A549 (cell line): ENCODE measurements at places on chromosomes 7 and 10. TPM values are rescaled to one million over a fixed set of nuclear protein-coding genes. Genes with fewer than 3 reads are reported as not detected.

GRCh38 chr10:14116021-14116420 is 214.7 kb downstream of the FRMD4A start:
- no peak for DNase-seq

DNA sequence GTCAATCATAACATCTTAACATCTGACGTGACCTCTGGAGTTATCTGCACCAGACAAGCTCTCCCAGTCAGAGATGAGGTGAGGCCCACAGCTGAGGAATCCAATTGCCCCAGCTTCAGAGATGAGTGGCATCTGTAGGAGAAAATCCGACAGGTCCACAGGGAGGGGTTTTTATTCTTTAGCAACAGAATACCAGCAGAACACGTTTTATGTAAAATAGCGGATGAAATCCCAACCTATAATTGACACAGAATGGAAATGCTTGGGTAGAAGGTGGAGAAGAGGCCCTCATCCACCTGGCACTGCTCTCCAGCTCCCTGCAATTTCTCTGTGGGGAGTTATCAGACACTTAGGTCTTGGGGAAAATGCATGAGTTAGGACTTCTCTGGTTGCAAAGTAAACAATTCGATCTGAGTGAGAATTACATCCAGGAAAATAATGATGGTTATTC is 144.2 kb upstream of the NRP1 start:
- DNase-seq, result no peak

DNA sequence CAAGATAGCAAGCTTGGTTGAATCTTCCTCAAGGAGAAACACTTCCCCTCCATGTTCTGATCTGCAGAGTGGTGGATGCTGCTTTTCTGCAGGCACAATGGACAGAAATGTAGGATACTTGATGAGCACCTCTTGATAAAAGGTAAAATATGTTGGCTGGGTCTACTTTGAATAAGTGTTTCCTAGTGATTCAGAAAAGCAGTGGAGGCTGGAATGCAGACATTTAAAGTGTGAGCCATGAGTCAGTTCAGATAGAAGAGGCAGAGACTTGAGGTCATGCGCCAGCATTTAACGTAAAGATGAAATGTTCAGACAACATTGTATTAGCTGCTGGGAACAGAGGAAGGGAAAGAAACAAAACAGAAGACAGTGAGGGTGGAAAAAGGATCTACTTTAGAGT is 403.1 kb downstream of the ADRA2A start:
- DNase-seq, result no peak

DNA sequence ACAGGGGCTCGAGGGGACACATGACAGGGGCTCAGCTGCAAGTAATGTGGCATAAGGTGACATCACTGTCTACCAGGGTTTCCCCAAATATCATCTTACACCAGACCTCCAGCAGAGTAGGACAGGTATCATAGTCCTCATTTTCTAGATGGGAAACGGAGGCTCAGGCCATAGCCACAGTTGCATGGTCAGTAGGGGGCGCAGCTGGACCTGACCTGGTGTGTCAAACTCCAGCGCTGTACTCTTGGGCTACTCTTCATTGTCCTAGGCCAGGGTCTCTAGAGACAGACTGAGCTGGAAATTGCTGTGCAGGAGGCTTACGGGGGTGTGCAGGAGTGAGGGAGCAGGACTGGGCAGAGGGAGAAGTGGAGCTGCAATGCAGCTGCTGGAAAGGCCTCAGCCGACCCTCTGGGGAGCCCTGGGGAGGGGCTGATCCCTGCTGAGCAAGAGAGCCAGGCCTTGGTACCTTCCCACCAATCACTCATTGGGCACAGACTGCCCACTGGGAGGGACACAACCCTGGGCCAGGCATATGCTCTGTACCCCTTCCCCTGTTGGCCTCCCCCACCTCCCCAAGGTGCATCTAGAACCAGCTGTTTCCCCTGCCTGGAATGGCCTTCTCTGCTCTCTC is 89.9 kb downstream of the CDH23 start:
- peak; percentile 23 for DNase-seq

DNA sequence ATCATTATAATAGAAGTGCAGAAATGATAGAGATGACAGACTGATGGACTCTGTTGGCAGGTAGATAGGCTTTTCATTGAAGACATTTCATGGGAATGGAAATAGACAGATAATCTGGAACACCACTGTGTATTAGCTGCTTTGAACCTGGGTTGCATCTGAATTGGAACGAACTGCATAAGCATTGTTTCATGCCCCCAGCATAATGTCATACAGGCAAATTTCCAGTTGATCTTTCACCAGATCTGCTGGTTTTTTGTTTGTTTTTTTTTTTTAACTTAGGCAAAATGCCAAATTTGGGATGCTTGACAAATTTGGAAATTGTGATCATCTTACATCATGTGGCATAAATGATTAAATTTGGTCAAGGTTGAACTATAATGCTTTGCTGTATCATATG is 172.1 kb upstream of the AOAH start:
- no peak for DNase-seq

DNA sequence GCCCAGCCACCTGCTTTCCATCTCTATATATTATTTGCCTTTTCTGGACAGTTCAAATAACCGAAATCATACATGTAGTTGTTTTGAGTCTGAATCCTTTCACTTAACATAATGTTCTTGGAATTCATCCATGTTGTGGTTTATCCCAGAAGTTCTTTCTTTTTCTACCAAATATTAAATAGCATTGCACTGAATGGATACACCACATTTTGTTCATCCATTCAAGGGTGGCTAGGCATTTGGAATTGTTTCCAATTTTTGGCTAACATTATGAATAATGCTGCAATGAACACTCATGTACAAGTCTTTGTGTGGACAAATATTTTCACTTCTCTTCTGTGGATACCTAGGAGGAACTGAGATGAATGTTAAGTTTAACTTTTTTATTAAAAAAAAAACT is 18.0 kb downstream of the DNAJC1 start:
- DNase-seq, result no peak

GRCh38 chr10:12196531-12197211 is 683 bp downstream of the CDC123 start:
- no peak for DNase-seq

- no peak for DNase-seq
Measured at GRCh38 chr10:62080905-62081304, 179.4 kb downstream of the ARID5B start.

DNA sequence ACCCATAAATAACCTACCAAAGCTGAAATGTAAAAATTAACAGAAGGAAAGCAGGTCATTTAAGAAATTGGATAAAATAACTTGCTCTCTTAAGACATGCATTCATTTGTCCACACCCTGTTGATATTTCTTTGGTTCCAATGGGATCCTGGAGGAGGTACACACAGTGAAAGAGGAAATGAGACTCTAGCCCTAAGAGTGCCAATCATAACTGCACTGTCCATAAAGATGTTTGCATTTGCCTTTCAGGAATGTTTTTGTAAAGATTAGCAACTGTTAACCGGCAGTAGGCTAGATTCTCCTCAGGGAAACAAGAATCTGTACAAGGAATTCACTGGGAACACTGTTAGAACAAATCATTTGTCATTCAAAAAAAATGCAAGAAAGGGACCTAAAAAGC is 61.0 kb downstream of the MEOX2 start:
- DNase-seq, result no peak

DNA sequence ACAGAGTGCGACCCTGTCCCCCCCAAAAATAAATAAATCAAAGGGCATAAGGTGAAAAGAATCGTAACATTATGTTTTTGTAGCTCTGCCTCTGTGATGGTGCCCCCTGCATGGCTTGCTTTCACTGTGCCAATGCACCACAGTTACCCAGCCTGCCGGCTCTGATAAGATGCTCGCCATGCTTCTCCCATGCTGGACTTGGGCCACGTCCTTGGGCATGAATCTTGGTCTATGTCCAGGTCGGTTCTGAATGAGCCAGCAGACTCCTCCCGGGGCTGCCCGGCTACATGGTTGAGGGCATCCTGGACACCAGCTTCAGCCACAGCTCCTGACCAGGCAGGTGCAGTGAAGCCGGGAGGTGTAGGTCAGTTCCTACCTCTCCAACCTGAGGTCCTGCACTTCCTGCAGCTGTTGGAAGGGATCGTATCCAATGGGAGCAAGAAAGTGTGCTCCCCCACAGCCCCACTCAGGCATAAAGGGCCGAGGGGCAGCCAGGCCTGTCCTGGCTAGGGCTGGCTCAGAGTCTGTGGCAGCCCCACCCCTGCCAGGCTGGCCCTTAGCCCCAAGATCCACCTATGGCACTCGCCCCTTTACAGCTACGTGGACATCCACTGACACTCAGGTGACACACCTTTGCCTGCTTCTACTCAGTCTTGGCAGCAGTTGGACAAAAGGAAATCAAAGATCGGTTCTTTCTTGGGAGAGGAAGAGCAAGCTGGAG is 34.1 kb downstream of the CHST3 start:
- DNase-seq, result no peak

DNA sequence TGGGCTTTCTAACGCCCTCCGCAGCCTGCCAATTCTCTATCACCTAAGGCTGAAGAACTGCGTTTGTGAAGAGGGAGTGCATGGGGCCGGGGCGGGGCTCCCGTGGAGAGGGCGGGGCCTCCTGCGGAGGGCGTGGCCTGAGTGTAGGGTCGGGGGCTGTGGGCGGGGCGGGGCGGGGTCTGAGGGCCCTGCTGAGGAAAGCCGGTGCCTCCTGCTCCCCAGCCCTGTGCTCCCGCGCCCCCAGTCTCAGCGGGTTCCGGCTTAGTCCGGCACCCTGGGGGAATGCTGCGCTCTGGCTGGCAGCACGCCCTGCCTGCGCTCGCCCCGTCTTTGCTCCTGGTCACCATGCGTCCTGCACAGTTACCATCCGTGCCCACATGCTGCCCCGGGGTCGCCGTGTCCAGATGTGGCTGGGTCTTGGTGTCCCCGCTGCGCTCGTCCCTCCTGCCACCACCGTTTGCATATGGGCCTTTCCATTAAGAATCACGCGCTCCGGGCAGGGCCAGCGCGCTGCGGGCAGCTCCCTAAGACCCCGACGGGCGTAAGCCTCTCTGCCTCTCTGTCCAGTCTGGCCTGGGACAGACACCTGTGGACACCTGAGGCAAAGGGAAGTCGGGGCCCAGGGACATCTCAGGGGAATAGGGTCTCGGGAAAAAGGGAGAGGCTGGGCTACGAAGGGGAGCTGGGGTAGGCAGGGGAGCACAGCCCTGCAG is 144.0 kb upstream of the RET start:
- no peak for DNase-seq

DNA sequence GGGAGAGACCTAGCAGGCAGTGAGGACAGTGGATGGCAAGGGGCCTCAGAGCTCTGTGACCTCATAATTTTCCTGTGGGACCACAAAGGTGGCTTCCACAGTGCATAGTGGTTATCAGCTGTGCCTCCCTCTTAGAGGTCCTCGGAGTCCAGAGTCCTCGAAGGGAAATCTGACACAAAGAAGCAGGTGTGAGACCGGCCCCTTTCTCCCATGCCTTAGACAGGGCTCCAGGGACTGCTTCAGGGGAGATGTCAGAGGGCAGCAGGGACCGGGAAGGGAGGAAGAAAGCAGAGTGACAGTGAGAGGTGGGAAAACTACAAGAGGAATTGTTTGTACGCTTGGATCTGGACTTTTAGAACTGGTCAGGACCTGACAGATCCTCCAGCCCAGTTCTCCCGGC is 66.3 kb downstream of the BAMBI start:
- no peak for DNase-seq

Gene SFTPD
- polyA plus RNA-seq, result 0.17 to 0.40 TPM (median 0.25 TPM) in 3 replicates

Gene SDK1
- polyA plus RNA-seq, result 0.28 to 0.65 TPM (median 0.29 TPM) in 3 replicates

Gene MBL2
- polyA plus RNA-seq, result not detected in 3 replicates

Gene ZNF239
- 3.2 to 4.1 TPM (median 3.4 TPM) in 3 replicates for polyA plus RNA-seq

Gene TFEC
- polyA plus RNA-seq, result 0.01 to 0.05 TPM in 2 of 3 replicates, not detected in the other
